ENCODE measurements at places on chromosomes 5 and 9.

GRCh38 chr5:61290791-61291210 is 41.3 kb upstream of the ZSWIM6 start:
- no peak for DNase-seq

GRCh38 chr9:91755761-91756509 is 194.1 kb downstream of the ROR2 start:
- no peak for DNase-seq

GRCh38 chr9:125861405-125862058 is 114.4 kb downstream of the PBX3 start:
- no peak for DNase-seq

DNA sequence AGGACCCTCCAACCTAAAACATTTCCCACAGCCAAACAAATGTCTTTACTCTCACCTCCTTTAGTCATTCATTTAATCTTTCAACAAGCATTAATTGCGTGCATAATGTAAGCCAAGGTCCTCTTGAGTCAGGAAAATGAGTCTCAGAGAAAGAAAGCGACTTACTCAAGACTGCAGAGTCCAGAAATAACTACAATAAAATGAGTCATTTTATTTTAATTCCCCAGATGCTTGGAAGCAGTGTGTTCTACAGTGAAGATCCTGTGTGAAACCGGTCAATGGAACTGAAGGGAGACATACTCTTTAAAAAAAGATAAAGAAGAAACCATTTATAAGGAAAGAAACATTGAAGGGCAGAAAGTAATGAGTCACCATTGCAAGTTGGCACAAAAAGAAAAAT is 513.7 kb downstream of the CDK5RAP2 start:
- no peak for DNase-seq

GRCh38 chr9:122051351-122052321 is 41.5 kb downstream of the TTLL11 start:
- DNase-seq = no peak

DNA sequence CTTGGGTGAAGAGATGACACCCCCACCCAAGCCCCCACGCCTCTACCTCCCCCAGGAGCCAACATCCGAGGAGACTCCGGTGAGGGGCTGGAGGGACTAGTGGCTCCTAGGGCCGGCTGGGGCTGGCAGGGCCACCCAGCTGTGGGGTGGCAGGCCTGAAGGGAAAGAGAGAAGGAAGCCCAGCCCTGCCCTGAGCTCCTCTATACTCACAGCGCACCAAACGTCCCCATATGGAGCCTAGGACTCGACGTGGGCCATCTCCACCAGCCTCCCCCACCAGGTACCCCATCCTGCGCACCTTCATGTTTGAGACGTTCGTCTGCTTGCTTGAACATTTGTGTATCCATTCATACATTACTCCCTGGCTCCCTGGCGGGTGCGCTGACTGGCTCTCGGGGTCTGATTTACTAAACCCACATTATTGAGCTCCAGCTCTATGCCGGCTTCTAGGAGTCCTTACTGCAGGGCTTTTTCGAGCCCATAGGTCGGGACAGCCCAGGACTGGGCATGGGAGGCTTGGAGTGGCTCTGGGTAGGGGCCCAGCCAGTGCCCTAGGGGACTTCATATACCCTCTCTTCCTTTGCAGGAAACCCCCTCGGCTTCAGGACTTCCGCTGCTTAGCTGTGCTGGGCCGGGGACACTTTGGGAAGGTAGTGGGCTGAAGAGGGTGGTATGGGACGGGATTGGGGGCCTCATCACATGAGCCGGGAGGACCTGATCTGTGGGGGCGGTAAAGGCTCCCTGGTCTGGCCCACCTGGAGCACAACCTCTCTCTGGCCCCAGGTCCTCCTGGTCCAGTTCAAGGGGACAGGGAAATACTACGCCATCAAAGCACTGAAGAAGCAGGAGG is 9.1 kb downstream of the ZDHHC12 start:
- no peak for DNase-seq

DNA sequence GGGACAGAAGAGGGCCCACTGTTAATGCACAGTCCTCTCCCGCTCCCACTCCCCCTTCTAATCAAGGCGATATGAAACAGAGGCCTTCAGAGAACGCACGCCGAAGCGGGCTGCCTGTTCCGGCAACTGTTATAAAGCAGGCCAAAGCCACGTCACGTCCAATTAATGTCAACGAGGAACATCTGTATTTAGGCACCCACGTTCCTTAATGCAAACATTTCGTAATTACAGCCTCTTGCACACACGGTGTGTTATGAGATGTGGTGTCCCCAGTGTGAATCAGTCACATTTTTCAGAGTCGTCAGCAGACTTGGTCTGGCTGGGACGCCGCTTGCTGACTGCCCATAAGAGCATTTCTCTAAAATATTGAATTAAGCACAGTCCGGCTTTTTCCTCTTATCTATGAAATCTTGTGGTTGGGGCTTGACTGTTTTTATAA is 339.0 kb downstream of the NSG2 start:
- DNase-seq = no peak

- DNase-seq = no peak
Observed at GRCh38 chr5:148984345-148984744, 78.5 kb downstream of the SH3TC2 start.

- no peak for DNase-seq
Observed at GRCh38 chr5:95426227-95426626, 35.1 kb downstream of the FAM81B start.

DNA sequence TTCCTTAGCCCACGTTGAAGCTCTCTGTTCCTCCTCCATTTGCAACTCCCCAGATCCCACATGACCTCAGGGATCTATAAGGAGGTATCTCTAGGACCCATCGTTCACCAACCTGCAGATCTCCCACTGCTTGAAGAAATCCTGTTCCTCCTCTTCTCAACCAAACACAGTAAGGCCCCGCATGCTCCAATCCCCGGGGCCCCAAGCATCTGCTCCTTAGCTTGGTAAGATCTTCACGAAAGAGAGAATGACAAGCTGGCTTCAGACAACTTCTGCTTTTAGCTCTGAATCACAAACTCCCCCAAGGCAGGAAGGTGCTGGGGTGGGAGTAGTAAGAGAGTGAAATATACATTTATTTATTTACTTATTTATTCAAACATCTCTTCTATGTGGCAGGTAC is 33.0 kb upstream of the ARHGAP26 start:
- DNase-seq = no peak

GRCh38 chr9:121221664-121222055 is 20.0 kb upstream of the RAB14 start:
- no peak for DNase-seq

GRCh38 chr5:24804221-24804681 is 159.5 kb upstream of the CDH10 start:
- DNase-seq = no peak

DNA sequence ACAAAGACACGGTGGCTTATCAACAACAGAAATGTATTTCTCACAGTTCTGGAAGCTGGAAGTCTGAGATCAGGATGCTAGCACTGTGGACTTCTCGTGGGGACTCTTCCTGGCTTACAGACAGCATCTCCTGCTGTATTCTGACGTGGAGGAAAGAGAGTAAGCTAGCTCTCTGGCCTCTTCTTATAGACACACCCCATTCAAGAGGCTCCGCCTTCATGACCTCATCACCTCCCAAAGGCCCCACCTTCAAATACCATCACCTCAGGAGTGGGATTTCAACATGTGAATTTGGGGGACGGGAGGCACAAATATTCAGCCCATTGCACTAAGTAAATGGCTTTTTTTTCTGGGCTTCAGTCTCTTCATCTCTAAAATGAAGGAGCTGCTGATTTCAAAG is 27.6 kb downstream of the KCNMB1 start:
- no peak for DNase-seq

- no peak for DNase-seq
Observed at GRCh38 chr5:148020257-148020988, 43.4 kb upstream of the SPINK5 start.

- DNase-seq = peak; percentile 30
Observed at GRCh38 chr9:109181284-109181683, 14.2 kb upstream of the FRRS1L start.

GRCh38 chr5:6188344-6188743 is 190.0 kb downstream of the MED10 start:
- peak; percentile 51 for DNase-seq

GRCh38 chr9:32552172-32552872 is at the start of the genes SMIM27 and TOPORS:
SMIM27 (plus strand) TSS chr9:32552327; CDS start chr9:32552435, 108 bp downstream.
TOPORS (minus strand) TSS chr9:32552586; CDS start chr9:32552436, 150 bp downstream.
- DNase-seq = peak; percentile 63

DNA sequence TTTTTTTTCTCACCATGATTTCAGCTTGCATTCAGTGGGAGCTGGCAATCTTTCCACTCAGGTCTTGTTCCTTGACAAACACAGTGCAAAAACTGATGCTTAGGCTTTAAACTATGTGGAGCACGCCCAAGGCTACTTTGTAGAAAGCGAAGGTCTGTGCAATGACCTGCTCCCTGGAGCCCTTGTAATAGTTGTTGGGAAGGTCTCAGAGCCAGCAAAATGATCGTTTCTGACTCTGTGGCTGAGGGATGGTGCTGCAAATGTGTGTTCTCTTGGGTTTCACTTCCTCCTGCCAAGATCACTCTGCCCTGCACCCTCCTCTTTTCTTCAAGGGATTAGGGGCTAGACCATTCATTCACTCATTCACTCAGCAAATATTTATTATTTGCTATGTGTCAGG is 249.7 kb upstream of the MAP3K1 start:
- no peak for DNase-seq

DNA sequence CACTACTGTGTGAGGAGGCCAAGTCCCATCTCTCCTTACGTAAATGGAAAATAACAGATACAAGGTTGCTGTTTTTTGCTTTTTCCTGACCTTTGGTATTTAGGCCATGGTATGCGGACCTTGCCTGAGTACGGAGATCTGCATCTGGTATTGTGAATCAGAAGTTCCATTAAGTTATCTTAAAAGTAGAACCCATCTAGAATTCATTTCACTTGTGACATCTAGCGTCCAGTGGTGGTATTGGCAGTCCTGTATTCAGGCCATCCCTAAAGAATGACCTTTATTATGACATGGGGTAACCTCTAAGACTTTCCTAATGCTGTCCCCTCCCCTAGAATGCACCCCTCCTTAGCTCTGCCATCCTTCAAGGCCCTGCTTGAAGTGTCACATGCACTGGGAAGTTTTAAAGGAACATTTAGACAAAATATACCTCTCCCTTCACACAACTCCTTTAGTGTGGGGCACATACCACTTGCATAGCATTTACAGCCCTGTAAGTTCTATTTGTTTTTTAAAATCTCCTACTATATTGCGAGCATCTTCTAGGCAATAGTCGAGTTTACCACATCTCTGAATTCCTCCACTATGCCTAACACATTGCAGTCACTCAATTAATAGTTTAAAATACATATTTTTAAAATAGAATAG is 1.9 kb upstream of the SPDL1 start:
- DNase-seq = peak; percentile 7

GRCh38 chr5:13591621-13592020 is 352.9 kb downstream of the DNAH5 start:
- DNase-seq = no peak

- no peak for DNase-seq
Observed at GRCh38 chr5:79503794-79504495, 10.0 kb downstream of the HOMER1 start.

- no peak for DNase-seq
Observed at GRCh38 chr5:28286566-28286965, 1248.2 kb upstream of the CDH9 start.

GRCh38 chr9:117204971-117205370 is 209.9 kb downstream of the ASTN2 start:
- no peak for DNase-seq

- no peak for DNase-seq
Observed at GRCh38 chr5:33641744-33642505, 201.2 kb downstream of the TARS1 start.

DNA sequence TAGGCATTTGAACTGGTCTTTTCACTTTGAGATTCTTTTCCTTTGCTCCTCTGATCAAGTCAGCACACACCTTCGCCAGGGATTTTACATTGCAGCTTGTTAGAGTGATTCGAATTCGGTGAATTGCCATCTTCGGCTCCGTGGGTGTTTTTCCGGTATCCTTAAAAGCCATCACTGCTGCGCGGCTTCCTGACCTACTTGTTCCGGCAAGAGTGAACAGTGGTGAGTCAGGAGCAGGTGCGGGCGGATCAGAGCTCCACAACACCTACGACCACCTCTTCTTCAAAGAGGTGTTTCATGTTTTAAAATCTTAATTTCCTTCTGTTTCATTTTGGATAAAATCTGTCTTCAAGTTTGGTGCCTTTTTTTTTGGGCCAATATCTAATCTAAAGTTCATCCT is 134.6 kb downstream of the TMC1 start:
- no peak for DNase-seq

GRCh38 chr5:143229896-143230675 is 173.4 kb downstream of the NR3C1 start:
- peak; percentile 41 for DNase-seq

- DNase-seq = no peak
Observed at GRCh38 chr5:134979416-134979815, 11.7 kb downstream of the CATSPER3 start.

GRCh38 chr5:76225336-76225735 is 142.2 kb downstream of the SV2C start:
- no peak for DNase-seq

GRCh38 chr5:138793575-138793974 is 40.4 kb downstream of the CTNNA1 start:
- no peak for DNase-seq

DNA sequence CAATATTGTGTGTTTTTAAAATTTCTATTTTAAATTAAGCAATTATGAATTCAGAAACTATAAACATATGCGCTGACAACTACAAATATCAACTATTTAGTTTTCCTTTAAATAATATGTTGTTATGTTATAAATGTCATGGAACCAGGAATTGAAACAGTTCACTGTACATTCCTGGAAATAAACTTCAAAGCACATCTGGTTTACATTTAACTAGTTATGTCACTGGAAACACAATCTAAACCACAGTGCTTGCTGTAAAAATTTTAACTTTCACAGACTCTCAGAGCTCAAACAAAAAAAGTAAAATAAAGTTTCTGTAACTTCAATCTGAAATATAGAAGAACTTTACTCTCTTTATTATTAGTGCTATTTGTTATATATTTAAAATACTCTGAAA is 179.2 kb downstream of the FBN2 start:
- DNase-seq = no peak

- no peak for DNase-seq
Observed at GRCh38 chr5:96569770-96570169, 92.4 kb upstream of the CAST start.

GRCh38 chr5:125874717-125875116 is 548.5 kb upstream of the GRAMD2B start:
- no peak for DNase-seq

- no peak for DNase-seq
Observed at GRCh38 chr5:68953231-68953874, 140.5 kb upstream of the SLC30A5 start.

- no peak for DNase-seq
Observed at GRCh38 chr5:111194925-111195324, 29.3 kb upstream of the CAMK4 start.

DNA sequence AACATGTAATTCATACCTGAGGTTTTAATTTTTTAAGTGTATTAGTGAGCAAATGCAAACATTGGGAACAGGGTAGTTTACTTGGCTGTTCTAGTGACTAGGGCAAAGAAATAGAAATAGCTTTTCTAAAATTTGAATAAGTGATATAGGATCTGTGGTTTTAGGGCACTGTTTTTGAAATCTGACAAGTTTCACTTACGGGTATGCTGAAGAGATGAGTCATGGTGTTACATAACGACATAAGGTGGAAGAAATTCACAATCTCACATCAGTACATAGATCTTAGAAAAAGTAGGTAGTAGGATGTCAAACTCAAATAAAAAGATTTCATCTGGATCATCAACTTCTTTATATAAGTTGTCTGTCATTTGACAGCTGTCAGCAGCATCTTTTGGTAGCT is 772.3 kb downstream of the MAT2B start:
- DNase-seq = no peak

GRCh38 chr5:125199373-125199772 is 452.9 kb upstream of the ZNF608 start:
- DNase-seq = no peak

Measured in GM12891 (cell line).